NT2/D1 (cell line): ENCODE measurements at places on chromosomes 11 and 22.

- DNase-seq, result no peak
Observed at GRCh38 chr11:30412509-30412908, 89.6 kb downstream of the ARL14EP start.

GRCh38 chr11:5071799-5072198 is 2.4 kb downstream of the OR52E1 start:
- no peak for DNase-seq

DNA sequence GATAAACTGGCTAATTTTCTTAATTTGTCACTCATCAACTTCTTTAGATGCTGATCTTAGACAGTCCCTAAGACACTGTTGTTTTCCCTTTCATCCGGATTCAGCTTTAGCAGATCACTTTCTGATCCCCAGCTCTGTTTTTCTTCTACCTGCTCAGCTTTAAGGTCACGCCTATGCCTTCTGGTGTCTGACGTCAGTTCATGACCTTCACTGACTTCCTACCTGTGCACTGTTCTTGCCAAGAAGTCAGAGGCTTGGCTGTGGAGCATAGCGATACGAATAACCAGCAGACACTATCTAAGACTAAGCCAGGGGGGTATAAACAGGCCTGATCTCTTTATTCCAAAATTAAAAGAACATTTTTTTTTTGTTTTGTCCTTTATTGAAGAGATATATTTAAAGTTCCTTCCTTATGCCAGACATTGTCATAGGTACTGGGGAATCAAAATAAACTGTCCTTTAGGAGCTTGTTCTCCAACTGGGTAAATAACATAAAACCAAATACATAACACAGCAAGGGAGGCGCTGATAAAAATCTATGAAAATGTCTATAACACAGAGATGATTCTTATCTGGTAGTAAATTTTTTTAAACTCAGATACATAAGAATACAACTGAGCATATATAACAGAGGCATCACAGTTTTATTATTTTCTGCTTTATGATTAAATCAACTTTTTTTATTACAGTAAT is 352.2 kb upstream of the CTSC start:
- no peak for DNase-seq

- peak; percentile 44 for DNase-seq
Observed at GRCh38 chr11:34651551-34651950, 30.7 kb downstream of the EHF start.

DNA sequence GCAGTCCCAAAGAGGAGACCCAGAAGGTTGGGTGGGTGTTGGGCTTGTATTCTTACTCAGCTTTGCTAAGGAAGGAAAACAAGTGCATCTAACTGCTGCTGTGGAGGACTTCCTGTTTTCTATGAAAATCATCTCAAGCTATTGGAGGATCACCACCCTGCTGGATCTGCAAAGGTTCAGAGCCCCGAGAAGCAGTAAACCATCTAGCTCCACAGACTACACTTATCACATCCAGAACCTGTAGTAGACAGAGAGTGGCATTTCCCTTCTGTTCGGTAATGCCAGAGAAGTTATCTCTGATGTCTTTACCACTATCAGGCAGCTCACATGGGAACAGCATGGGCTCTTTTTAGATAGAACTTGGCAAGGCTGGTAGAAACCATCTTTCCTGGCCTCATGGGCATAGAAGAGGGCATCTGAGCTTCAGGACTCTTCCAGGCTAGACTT is 21.7 kb downstream of the KCNJ1 start:
- no peak for DNase-seq

DNA sequence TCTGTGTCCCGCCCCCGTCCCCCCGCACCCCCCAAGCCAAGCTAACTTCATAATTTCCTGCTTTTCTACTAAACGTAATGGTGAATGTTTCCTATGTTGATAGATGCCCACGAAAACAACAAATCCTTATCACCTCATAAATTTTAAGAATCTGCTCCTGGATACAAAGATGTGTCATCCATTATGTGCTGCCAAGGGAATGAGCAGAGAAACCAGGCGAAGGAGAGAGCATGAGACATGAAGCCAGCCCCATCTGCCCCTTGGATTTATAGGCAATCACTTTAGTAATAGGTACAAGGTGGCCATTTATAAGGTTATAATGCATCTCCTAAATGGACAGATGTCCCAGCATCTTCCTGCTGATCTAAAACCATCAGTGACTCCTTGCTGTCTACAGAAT is 30.3 kb downstream of the LAYN start:
- DNase-seq, result no peak

DNA sequence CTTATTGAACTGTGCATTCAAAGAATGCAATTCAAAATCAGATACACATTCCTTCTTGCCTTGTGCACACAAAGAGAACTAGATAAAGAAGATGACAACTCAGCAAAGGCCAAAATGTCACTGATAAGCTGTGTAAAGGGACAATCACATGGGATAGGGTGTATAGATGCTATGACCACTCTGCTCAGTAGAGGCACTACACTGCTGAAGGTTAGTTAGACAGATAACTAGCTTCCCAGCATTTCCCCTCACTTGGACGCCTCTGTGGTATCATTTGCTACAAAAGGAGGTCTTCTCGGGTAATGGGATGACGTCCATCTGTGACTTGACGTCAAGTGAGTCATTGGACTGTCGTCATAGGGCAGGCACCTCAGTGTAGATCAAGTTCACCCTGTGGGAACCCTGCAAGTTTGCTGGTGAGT is 424.9 kb upstream of the CCDC90B start:
- DNase-seq, result no peak

- no peak for DNase-seq
Observed at GRCh38 chr11:95045812-95046211, 3.4 kb upstream of the KDM4F start.

DNA sequence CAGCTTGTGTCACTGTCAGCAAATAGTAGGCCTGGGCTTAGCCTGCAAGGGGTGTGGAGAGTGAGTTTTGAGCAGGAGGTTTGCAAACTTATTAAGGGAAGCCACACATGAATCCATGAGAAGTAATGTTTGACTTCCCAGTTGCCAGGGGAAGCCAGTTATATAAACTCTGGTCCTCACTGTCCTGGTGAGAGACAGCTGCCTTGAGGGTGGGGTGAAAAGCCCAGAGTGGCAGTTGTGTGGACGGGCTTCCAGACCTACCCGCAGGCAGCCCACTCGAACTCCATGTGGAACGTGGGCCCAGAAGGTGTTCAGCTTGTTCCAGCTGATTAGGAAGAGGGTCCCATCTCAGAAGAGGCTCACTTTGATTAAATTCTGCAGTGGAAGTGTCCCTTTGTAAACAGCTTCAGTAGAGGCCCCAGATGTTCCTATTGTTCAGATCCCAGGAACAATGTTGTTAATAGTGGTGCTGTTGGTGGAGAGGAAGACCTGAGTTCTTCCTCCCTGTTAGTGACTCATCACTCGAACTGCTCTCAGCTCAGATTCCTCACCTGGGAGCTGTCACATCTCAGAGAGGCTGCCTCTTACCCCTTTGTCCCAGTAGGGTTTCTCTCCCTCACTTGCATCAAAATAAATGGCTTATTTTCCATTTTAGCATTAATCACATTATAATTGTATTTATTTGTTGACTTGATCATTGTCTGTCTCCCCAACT is 63.4 kb downstream of the GRAMD1B start:
- DNase-seq, result no peak

DNA sequence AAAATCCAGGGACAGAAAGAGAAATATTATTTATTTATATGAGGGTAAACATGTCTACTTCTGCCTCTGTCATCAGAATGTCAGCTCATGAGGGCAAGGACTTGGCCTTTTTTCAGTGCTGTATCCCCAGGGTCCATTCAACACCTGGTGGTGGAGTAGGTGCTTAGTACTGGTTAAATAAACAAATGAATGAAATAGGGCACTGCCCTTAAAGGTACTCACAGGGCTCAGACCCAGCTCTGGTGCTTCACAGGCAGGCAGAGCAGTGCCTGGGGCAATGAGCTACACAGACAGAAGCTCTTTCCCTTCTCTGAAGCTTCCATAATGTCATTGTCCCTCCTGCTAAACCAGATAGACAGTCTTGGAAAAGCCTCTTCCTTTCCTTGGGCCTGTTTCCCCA is 30.9 kb downstream of the P4HA3 start:
- DNase-seq, result no peak

- peak; percentile 54 for DNase-seq
Observed at GRCh38 chr11:134139873-134140331, 71.0 kb downstream of the JAM3 start.

DNA sequence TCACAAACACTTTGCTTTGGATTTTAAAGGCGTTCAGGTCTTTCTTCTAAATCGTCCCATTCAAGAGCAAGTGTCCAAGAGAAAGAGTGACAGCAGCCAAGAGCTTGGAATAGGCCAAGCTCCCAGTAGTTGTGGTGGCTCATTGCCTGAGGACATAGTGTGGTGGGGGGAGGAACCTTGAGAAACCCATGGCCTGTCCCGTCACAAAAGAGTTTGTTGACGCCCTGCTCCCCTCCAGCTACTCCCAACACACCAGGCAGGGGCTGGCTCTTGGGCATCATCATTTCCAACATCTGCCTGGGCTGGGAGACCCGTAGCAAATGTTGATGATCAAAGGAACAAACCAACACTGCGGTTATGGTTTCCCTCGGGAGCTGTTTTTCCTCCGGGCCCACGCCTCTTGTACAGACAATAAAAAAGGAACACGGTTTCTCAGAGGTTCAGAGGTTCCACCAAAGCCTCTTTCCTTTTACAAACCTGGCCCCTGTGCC is 20.8 kb downstream of the FADS3 start:
- no peak for DNase-seq

DNA sequence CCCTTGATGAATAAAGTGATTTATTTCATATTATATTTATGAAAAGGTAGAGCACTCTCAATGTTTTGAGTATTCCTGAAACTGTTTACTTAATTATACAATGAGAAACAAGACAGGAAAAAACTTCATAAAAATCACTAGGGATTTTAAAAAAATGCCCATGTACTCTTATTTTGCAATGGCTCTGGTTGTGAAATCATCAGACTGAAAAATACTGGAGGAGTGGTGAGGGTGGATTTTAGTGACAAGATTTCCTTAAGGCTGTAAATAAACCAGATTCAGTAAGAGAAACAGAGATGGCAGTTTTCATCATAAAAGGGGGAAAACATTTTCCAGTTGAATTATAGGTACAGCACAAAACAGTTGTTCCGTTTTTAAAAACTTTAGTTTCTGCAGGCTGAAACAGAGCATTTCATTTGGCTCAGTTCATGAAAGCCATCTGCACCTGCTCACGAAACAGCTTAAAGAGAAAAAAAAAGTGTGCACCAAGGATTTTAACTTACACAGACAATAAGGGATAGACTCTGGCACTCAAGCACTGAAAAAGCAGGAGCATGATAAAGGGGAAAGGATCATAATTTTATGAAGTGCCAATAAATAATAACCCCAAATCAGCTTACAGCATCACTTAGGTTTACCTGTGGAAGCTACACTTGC is 100.7 kb downstream of the MAML2 start:
- no peak for DNase-seq

DNA sequence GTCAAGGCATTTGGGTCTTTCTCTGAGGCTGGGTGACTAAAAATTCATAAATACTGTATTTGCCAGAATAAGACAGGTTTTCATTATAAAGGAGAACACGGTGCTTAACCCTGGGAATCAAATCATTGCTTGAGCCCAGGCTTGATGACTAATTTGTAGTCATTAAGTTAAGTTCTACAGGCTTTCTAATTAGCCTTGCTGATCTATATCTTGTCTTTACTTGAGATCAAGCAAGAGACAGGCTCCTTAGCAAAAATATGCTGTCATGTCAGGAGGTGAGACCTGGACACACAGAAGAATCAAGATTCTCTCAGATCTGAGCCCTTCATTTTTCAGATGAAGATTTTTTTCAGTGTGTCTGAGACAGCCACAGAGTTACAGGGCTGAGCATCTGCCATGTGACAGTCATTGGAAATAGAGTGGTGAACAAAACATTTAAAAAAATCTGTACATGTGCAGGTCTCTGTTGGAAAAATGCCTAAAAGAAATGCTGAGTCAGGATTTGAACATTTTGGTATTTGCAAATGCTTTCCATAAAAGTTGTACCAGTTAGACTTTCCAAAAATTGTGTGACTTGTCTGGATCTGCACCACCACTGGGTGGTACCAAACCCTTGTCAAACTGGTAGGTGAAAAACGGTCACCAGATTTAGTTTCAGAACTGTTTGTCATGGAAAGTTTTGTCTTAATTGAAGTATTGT is 14.6 kb downstream of the ACAT1 start:
- no peak for DNase-seq

- no peak for DNase-seq
Observed at GRCh38 chr11:34830648-34831047, 85.5 kb downstream of the APIP start.

GRCh38 chr11:33025339-33025722 is 9.7 kb downstream of the DEPDC7 start:
- no peak for DNase-seq

- DNase-seq, result no peak
Observed at GRCh38 chr11:33375688-33376311, 118.6 kb downstream of the HIPK3 start.

- no peak for DNase-seq
Observed at GRCh38 chr22:28498044-28498443, 181.6 kb downstream of the TTC28 start.

GRCh38 chr11:66467756-66468155 is 1.1 kb downstream of the PELI3 start:
- DNase-seq, result no peak

DNA sequence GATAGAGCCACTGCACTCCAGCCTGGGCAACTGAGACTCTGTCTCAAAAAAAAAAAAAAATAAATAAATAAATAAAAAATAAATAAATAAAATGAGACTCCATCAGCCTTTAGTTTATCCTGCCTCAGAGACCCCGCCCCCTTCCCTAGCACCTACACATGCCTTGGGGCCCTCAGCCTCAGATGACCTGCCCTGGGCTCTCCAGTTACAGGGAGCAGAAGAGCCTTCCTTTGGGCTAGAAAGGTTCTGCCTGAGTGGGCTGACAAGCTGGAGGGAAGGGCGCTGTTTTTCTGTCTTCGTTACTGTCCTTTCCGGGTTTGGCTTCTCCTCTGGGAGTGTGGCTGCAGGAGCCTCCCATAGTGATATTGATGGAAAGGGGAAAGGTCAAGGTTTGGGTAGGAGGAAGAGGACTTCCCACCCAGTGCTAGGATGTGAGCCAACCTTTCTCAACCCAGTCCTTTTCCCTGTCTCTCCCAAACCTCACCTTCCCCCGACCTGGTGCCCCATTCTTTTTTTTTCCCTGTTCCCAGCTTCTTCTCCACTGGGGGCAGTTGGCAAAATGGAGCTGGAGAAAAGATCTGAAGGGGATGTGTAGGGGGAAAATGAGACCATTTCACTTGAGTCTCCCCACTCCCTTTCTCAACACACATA is 1.5 kb upstream of the SF3B2 start:
- DNase-seq, result no peak

- no peak for DNase-seq
Observed at GRCh38 chr22:44462246-44463010, 35.6 kb downstream of the RTL6 start.

- DNase-seq, result no peak
Observed at GRCh38 chr11:85281550-85281949, 345.6 kb downstream of the DLG2 start.

- peak; percentile 13 for DNase-seq
Observed at GRCh38 chr22:40898850-40899357, 37.0 kb upstream of the DNAJB7 start.
